Stimulated activated CD4-positive, alpha-beta T cell treated with anti-CD3 and anti-CD28 coated beads, Interleukin-15, amount 100 ng/mL, for 48 hours (primary cell): ENCODE measurements at places on chromosomes 4 and X.

GRCh38 chr4:8188743-8189550 is 10.1 kb upstream of the SH3TC1 start:
- no peak for DNase-seq

DNA sequence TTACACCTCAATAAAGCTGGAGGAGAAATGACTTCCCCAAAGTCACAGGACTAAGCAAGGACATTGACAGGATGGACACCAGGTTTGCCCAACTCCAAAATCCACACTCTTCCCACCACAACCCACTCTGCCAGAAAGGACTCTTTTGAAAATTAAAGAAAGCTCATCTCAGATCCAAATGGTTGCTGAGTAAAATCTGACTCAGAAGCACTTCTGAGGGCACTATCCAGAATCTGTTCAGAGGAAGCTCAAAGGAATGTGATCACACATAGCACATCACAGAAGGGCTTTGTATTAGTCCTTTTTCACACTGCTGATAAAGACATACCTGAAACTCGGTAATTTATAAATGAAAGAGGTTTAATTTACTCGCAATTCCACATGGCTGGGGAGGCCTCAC is 155.5 kb downstream of the RAB28 start:
- DNase-seq: no peak

DNA sequence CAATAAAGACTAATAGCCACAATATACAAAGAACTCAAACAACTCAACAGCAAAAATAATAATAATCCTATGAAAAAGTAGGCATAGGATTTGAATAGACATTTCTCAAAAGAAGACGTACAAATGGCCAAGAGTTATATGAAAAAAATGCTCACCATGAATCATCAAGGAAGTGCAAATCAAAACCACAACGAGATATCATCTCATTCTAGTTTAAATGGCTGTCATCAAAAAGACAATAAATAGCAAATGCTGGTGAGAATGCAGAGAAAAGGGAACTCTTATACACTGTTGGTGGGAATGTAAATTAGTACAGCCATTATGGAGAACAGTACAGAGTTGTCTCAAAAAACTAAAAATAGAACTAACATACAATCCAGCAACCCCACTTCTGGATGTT is 18.8 kb downstream of the TLR6 start:
- DNase-seq: no peak

DNA sequence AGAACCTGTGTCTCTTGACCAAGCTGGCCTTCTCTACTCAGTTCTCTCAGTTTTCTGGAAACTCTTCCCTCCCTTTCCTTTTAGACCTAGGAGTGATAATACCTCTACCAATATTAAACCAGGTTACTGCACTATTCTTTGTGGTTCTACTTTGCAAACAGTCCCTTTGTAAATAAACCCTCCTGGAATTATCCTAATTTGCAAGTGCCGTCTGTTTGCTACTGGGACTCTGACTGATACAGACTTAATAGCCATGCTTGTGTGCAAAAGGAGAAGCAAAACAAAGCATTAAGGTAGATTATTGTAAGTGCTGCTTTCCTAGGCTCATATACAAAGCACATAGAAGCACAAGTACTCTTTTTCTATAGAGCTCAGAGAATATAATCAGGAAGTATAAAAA is 507.0 kb downstream of the INPP4B start:
- no peak for DNase-seq
